Hematopoietic multipotent progenitor cell (in vitro differentiated cells): ENCODE measurements at places on chromosomes 5 and 9.

DNA sequence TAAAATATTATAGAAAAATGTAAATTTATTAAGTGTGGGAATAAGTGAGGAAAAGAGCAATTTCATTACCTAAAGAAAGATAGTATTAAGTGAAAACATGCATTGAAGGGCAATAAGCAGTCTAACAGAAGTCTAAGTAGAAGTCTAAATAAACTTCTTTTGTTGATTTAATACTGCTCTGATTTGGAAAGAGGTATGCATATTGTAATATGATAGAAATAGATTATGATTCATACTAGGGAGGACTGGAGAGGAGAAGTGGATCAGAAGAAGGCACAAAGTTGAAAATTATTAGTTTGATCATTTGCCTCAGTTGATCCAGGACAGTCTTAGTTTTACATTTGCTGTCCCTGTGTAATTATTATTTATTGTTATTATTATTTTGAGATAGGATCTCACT is 6.6 kb upstream of the ERBIN start:
- DNase-seq: no peak

DNA sequence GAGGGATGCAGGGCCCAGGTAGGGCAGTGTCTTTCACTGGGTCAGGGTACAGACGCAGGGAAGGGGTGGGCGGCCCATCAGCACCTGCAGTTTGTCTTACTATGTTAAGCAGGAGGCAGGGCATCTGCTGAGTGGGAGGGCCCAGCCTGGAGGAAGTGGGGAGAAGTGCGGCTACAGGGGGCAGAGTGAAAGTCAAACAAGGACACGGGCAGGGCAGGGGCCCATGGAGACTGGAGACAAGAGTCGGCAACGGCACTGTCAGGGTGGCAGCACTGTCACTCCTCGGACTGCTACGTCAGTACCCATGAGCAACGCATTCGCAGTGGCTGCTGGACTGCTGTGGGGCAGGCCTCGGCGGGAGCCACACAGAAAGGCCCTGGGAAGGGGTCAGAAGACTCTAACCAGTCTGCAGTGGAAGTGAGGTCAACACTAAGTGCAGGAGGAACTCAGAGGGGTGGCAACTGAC is 19.7 kb downstream of the CAMSAP1 start:
- no peak for DNase-seq

DNA sequence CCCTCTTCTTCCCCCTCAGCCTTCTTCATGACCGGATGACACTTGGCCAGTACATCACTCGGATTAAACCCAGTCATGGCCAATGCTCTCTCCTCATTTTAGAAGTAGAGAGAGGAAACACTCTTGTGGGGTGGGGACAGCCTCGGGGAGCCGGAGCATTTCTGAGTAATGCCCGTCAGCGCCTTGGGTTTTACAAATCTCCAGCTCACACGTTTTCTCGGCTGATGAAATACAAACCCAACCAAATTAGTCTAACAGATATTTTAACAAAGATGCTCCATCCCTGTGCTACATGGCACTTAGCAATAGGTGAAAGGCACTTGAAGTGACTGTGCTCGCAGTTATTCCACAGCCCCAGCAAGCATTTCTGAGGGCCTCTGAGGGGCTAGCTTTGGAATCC is 51.7 kb downstream of the ZNF366 start:
- DNase-seq: no peak

DNA sequence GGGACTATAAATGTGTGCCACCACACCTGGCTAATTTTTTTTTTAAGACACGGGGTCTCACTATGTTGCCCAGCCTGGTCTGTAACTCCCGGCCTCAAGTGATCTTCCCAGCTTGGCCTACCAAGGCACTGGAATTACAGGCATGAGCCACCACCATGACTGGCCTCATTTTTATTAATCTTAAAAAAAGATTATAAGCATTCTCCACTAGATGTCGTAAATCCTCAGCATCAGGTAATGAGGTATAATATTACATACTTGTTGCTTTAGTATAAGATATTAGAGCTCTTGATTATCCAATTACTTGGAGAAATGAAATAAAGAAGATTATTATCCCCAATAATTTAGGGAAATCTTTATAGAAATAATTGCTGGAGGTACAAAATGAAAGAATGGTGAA is 78.2 kb upstream of the HTR1A start:
- DNase-seq: no peak

GRCh38 chr9:613771-614347 is 227.6 kb upstream of the DMRT1 start:
- peak; percentile 94 for DNase-seq

DNA sequence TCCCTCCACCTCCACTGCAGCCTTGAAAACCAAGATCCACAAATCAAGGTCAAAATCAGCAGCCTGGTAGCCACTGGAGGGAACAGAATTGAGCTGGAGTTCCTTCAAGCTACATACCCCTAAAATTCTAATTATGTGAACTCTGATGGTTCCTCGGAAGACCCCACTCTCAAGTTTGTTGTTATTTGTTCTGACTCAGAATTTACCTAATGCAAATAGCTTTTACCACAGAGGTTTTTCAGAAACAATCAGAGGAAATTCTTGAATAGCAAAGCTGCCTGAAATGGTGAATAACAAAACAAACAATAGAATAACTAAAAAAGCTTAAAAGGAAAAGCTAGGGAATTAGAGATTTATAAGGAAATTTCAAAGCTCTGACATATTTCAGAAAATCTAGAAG is 220.0 kb downstream of the CDH18 start:
- no peak for DNase-seq

DNA sequence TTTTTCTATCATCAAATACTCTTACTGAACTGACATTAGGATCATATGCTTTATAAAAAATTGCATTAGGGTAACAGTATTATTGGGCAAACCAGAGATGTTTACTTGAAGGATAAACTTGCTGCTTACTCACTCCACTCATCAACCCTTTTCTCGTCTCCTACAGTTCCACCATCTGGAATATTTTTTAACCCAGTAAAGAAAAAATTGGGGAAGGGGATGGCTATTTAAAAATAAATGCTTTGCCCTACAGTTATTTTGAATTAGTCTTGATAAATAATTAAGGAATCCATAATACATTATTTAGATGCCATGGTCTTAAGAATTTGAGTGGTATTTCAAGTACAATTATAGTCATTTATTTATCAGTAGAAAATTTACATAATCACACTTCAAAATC is 225.8 kb downstream of the MEF2C start:
- no peak for DNase-seq

DNA sequence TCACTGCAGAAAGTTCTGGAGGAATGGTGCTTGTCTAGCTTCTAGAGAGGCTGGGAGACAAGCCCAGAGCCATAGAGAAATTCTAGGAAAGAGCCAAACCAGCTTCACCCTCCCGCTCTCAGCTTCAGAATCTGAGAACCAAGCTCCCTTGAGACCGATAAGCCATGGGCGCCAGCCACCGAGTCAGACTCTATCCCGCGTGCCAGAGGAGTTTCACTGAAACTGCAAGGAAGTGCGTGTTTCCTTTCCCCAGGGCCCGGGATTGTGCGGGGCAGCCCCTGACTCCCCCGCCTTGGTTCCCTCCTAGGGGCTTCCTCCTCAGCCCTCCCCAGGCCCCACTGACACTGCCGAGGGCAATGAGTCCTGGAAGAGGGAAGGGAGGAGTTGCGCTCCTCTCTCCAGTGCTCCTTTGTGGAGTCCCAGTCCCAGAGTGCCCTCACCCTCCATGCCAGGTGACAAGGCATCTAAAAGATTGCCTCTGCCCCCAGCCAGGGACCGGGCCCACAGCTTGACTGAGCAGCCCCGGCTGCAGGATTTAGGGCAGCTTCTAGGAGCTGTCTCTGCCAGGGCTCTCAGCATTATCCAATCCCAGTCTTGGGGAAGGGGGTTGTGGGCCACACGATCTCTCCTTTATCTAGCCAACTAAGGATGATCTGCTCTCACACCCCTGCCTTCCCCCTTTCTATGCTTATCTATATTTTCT is 18.4 kb upstream of the TCF7 start:
- DNase-seq: no peak

- DNase-seq: no peak
Measured at GRCh38 chr9:34233672-34234071, 54.8 kb downstream of the UBAP1 start.

DNA sequence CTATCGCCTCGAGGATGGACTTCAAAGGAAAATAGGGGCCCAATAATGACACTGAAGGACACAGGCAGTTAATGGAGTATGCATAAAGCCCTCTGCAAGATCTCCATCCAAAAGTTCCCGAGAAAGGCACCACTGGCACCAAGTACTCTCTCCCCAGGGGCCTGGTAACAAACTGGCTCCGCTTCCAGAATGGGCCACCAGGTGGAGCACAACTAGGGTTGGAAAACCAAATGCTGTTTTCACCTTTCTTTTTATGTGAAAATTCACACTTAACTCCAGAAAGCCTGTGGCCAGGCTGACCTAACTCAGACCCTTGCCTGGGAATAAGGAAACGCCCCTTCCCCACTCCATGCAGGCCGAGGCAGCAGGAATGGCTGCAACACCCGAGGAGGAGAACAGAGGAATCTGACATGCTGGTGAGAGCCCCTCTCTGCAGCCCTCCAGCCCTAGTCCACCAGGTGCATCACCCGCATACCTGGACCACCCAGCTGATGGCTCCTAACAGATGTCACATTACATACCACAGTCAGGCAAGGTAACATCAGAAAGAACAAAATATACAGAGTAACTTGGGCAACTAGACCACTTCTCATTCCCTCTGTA is 42.8 kb downstream of the CAMSAP1 start:
- DNase-seq: peak; percentile 40

- DNase-seq: no peak
Measured at GRCh38 chr5:180170106-180170809, 38.8 kb downstream of the RASGEF1C start.

- DNase-seq: peak; percentile 47
Measured at GRCh38 chr5:175657593-175658271, at the start of gene HRH2. HRH2 (plus strand) TSS chr5:175658071; CDS start chr5:175683234, 25,163 bp downstream.

DNA sequence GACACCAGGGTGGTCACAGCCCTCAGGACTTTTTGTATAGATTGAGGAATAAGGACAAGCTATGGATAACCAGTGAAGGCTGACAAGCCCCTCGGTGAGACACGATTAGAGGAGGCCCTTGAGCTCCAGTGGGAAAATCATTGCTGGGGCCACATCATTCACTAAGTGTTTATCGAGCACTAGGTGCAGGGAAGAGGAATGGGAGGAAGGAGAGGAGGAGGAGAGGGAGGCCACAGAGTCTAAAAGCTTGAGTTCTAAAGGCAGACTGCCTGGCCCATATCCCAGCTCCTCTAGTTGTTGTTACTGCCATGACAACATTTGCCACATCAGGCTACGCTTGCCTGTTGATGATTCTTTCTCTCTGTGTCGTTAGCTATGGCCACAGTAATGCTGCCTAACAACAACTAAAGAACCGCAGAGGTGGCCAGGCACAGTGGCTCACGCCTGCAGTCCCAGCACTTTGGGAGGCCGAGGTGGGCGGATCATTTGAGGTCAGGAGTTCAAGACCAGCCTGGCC is 37.6 kb downstream of the NKX2-5 start:
- no peak for DNase-seq

DNA sequence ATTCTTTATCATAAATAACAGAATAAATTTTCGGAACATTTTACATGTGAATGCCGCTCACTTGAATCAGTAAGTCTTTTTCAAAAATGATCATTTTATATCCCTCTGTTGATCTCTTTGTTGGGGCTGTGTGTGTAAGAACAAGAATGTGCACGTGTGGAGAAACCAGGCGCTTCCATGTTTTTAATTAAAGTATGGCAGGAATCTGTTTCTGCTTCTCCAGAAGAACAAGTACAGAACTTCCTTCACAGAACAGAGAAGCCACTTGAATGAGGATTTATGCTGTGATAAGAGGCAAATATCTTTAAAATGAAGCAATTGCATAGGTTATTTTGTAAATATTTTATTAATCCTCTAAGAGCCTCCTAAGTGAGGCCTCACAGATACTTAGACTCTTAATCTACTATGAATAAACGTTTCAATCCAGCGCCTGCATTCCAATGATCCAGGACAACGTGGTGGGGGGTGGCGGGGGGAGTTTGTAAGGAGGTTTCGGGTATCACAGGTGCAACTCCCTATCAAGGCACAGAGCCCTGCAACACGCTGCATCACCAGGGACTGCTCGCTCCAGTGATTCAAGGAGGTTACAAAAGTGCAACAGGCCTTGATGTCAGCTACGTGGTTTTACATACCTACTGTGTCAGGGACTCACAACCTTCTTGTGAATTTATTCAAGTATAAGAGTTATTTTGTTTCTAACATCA is 409.2 kb downstream of the BNC2 start:
- no peak for DNase-seq
